Foreskin fibroblast (primary cell): ENCODE measurements at places on chromosomes 5 and 9.

GRCh38 chr9:114291064-114291474 is 31.8 kb upstream of the ORM1 start:
- DNase-seq = peak; percentile 54

DNA sequence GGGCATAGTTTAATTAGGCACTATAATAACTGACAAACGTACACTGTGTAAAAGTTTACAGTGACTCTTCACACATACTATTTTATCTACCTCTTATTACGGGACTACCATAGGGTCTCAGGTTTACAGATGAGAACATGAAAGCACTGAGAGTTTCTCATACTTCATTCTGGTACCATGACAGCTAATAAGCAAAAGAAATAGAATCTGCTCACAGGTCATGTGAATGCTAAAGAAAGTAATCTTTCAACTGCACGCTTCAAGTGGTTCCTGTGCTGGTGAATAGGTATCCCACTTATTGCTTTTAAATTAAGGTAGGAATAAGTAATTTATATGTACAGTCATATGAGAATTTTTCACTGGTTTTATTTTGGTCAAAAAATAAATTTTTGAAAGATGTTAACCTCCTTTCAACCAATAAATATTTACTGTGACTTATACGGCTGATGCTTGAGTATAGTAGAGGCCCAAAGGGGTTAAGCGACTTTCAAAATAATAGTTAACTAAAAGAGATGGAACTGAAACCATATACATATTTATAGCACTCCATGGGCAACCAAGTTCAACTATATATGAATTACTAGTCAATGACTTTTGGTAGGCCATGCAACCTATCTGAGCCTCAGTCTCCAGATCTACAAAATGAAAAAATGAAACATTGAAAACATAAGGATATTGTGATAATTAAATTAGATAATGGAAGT is 8.1 kb downstream of the CDKN2A start:
- DNase-seq = no peak

DNA sequence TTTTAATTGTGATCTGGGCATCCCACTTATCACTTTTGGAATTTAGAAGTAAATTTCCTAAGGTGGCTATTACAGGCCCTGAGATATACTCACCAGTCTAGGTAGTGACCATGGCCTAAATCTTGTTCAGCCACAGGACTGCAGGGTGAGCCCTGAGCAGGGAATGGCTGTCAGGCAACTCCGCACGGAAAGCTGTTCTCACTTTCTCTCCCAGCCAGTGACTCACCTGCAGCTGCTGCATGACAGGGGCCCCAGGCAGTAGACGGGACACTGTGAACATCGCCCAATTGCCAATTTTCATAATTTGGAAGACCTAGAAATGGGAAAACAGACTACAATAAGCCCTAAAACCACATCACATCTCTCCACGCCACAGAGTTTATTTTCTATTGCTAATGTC is 69.6 kb upstream of the TAF1L start:
- no peak for DNase-seq

DNA sequence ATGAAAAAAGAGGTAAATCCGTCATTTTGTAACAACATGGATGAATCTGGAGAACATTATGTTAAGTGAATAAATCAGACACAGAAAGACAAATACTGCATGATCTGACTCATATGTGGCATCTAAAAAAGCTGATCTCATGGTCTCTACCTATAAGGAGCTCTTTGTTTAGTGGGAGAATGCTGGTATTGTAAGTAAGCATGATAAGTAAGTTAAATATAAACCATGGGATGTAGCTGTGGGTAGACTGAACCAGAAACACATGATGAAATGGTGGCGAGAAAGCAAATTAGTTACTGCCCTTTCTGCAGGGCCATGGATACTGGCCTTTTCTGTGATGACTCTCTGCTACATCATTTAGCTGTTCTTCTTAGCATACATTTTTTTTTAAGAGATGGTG is 66.4 kb upstream of the RUSC2 start:
- DNase-seq = peak; percentile 15

- no peak for DNase-seq
Observed at GRCh38 chr5:157558041-157558595, 17.5 kb downstream of the ADAM19 start.

GRCh38 chr5:72951671-72952468 is 4.0 kb upstream of the FCHO2 start:
- DNase-seq = peak; percentile 78

DNA sequence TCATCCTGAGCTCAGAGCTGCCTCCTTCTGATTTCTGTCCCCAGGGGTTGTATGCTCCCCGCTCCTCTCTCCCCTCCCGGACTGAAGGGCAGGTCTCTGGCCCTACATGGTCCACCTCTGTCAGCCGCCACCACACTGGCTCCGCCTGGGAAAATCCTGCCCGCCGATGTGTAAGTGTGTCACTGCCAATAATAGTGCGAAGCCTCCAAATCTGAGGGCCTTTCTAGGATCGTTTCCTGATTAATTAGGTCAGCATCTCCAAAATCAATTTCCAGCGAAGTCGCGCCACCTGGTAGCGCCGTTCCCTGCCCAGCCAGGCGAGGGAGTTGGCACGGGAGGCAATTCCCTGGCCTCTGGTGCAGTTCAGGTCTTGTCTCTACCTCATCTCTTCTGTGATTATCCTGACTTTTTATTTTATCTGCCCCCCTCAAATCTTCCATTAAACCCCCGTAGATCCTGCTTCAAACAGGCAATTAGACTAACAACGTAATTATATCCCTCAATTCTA is 73.5 kb downstream of the ZNF618 start:
- no peak for DNase-seq

- peak; percentile 80 for DNase-seq
Observed at GRCh38 chr5:98938464-98938863, 9.7 kb upstream of the CHD1 start.

- no peak for DNase-seq
Observed at GRCh38 chr5:177025101-177025601, 2.7 kb downstream of the ZNF346 start.

GRCh38 chr9:20512106-20512505 is 110.2 kb downstream of the MLLT3 start:
- peak; percentile 42 for DNase-seq

DNA sequence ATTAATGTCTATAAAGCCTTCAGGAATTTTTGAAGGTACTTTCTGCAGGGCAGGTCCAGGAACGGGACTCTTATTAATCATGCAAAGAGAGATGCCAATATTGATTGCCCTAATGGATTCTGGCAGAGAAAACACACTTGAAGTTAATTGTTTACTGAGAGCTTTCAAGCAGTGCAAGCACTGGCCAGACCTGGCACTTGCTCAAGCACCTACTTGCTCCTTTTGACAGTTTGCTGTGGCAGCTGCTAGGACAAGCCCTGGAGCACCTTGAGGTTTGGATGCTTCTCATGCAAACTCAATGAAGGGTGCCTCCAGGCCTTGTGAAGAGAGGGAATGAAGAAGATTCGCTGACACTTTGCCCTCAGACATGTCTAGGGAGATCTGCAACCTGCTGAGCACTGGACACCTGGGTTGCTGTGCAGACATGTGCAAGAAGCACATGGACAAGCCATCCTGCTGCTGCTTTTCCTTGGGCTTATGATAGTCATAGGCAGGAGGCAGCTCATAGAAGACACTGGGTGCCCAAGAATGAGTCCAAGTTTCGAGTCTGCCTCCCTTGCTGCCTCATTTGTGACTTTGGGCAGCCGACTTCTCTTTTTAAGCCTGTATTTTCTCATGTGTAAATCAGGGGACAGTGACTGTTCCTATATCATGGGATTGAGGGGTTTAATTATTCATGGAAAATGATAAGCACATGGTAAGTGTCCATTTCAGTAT is 88.8 kb upstream of the EQTN start:
- no peak for DNase-seq

GRCh38 chr9:76576344-76576743 is 117.4 kb downstream of the GCNT1 start:
- peak; percentile 74 for DNase-seq

- DNase-seq = no peak
Observed at GRCh38 chr5:181151146-181151545, 3.8 kb downstream of the OR2V2 start.

GRCh38 chr5:142181096-142181495 is 72.5 kb downstream of the NDFIP1 start:
- no peak for DNase-seq

DNA sequence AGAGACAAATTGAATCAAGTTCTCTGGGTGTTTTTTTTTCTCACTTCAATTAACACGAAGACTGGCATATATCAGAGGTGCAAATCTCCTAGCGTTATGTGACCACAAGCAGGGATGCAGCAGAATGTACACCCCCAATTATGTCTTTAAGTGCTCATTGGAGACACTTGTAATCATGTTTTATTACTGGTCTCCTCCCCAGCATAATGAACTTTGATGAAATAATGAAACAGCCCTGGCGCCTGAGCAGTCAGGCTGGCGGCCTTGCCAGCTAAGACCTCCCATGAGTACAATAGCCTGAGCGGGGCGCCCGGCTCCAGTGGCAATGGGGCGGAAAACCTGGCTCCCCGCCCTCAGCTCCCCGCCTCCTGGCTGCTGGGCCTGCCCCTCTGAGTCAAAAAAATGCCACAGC is 209.4 kb upstream of the MSX2 start:
- DNase-seq = no peak

GRCh38 chr9:112075009-112075378 is 100.1 kb downstream of the SUSD1 start:
- no peak for DNase-seq

- DNase-seq = no peak
Observed at GRCh38 chr9:131754846-131755245, 15.0 kb upstream of the RAPGEF1 start.

GRCh38 chr5:114360357-114360756 is 1.5 kb upstream of the KCNN2 start:
- no peak for DNase-seq

GRCh38 chr5:171122372-171122771 is 186.7 kb upstream of the TLX3 start:
- DNase-seq = no peak

GRCh38 chr5:7000310-7000709 is 287.1 kb downstream of the TENT4A start:
- DNase-seq = no peak

- DNase-seq = no peak
Observed at GRCh38 chr9:36137392-36138004, 965 bp downstream of the GLIPR2 start.

- DNase-seq = no peak
Observed at GRCh38 chr5:147248561-147248960, 13.7 kb downstream of the STK32A start.
